Stimulated activated CD8-positive, alpha-beta memory T cell treated with anti-CD3 and anti-CD28 coated beads, Interleukin-2, amount 100 ng/mL, for 48 hours (primary cell): ENCODE measurements at places on chromosomes 12 and 14.

GRCh38 chr12:3110578-3110977 is 33.4 kb downstream of the TSPAN9 start:
- DNase-seq, result no peak

GRCh38 chr12:103833891-103834290 is 7.1 kb downstream of the NT5DC3 start:
- DNase-seq, result no peak

DNA sequence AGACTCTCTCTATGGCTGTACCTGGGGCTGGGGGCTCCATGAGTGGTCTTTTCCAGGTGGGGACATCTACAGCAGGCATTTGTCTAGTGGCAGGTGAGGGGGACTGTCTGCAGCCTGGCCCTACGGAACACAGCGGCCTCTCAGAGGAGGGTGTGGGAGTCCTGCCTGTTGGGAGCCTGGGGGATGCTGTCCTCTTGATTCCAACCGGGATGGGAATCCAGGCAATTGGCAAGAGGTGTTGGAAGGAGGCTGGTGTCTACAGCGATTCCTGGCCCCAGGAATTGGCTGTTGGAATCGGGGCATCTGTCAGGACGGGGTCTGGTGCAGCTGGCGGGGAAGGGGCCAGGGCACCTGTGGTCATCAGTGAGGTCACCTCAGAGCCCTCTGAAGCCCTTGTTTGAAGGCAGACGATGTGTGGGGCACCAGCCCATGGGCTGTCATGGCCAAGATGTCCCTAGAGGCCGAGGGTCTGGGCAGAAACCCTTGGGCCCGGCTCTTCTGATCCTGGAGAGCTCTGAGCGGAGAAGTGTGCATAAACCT is 386.3 kb downstream of the TMEM121 start:
- DNase-seq, result no peak

GRCh38 chr12:47717443-47718193 is 7.7 kb downstream of the ENDOU start:
- peak; percentile 28 for DNase-seq

DNA sequence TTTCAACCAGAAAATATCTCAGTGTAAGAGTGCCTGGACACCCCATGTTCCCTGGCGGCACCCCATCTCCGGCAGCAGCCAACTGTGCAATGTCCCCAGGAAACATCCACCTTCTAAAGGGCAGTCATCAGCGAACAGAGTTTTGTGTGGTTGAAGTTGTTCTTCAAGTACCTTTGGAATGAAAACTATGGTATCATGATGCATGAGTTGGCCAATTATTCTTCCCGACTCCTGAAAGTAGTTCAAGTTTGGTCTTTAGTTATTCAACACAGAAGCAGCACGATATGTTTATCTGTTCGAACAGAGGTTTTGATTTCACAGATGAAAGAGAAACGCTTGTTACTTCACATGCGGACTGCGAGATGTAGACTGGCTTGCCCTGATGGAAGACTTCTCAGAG is 21.1 kb upstream of the TTC7B start:
- no peak for DNase-seq

GRCh38 chr12:121767525-121768016 is 25.9 kb downstream of the RHOF start:
- no peak for DNase-seq

GRCh38 chr14:26820138-26820537 is 222.3 kb upstream of the NOVA1 start:
- DNase-seq, result no peak

- no peak for DNase-seq
Observed at GRCh38 chr14:34325493-34325892, 136.5 kb downstream of the SPTSSA start.

DNA sequence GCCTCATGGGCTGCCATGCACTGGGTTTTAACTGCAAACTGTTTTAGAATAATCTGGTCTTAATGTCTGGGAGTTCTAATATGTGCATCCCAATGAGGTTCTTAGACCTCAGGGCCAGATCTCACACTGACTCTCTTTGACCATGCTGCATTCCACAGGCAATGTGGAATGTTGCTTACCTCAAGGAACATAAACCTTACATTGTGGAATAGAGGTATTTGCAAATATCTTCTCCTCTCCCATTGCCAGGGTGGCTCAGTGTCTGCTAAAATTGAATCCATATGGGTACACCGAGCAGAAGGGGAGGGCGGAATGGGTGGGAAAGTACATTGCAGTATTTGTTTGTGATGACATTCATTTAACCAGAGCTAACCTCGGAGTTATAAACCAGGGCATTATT is 78.6 kb downstream of the CHST11 start:
- DNase-seq, result no peak

DNA sequence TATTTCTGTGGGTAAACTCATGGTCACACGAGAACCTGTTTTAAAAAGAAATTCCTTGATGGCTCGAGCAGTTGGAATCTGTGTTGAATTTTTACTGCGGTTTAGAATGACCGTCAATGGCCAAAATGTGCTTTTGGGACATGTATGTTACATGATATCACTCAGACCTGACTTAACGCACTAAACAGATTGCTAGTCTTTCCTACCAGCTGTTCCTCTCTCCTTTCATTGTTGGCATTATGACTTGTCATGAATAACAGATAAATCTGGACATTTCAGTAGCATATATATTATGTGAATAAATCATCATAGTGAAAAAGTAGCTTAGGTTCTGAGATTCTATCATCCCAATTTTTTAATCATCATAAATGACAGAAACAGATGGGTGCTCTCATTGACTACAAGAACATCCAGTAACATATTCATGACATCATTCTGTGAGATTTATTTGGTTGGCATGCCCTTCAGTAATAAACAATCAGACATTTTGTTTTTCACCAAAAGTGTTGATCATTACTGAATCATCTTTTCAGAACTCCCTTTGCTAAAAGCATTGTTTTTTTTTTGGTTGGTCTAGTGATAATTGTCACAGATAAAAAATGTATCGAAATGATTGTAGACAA is 57.9 kb upstream of the NAV3 start:
- DNase-seq, result no peak

DNA sequence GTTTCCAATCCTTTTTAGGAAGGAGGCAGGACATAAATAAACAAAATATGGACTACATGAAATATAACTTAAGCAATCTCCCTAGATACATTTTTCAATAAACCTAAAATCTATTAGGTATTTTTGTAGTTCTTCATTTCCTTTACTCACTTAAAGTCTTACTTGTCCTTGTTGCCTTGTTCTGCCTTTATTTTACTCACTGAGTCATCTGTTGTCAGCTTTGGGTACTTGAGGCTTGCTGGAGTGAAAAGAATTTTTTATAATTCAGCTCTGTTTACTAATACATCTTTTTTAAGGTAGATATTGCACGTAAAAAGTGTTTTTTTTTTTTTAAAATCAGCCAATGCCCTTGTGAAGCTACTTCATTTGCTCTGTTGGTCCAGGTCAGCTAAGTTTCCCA is 216.2 kb downstream of the PELI2 start:
- no peak for DNase-seq

DNA sequence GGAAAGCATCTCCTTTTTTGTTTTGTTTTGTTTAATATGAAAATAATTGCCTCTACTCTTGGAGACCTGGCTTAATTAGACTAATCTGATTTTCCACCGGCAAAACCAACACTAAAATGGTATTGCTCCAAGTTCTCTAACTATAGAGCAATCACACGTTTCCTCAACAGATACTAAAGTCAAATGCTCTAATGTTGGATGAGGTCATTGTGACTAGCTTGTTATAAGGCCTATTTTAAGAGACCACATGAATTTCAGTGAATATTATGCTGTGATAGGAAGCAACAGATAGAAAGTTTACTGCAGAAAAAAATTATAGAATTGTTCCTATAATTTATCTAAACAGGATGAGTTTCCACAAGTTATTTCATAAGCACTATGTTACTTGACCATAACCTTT is 3.3 kb upstream of the CCDC196 start:
- DNase-seq, result no peak

DNA sequence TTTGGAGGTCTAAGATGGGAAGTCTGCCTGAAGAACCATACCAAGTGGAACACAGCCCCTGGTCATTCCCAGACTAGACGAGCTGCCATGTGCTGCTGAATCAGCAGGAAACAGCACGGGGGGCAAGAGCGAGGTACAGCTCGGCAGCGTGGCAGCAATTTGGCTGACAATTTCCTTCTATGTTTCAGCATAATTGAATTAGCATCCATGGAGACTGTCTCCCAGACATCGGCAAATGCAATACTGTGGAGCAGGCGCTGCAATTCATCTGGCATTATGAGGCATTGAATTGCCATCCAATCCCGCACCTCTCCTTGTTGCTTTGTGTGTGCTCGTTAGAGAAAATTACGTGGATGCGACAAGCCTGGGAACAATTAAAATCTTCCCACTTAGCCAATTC is 46.0 kb upstream of the CCDC60 start:
- no peak for DNase-seq

DNA sequence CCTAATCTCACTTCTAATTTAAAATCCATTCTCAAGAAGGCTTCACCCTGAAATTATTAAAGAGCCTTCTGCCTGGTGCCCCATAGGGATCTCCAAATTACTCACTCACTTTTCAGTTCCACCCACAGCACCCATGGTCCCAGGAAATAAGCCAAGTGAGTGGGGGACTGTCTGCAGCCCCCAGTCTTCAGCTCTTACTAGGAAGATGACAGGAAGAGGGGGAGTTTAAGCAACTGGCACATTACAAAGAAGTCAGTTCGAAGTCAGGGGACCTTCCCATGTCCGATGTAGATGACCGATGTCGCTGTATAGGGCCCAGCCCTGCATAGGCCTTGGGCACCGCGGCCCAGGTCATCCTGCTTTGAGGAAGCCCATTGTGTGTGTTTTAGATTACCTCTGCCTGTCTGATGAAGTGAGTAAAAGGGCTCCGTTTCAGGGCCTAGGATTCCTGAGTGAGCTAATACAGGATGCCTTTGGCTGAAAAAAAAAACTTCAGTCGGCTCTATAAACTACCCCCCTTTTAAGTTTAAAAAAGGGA is 1.9 kb downstream of the ACTN1 start:
- peak; percentile 32 for DNase-seq

DNA sequence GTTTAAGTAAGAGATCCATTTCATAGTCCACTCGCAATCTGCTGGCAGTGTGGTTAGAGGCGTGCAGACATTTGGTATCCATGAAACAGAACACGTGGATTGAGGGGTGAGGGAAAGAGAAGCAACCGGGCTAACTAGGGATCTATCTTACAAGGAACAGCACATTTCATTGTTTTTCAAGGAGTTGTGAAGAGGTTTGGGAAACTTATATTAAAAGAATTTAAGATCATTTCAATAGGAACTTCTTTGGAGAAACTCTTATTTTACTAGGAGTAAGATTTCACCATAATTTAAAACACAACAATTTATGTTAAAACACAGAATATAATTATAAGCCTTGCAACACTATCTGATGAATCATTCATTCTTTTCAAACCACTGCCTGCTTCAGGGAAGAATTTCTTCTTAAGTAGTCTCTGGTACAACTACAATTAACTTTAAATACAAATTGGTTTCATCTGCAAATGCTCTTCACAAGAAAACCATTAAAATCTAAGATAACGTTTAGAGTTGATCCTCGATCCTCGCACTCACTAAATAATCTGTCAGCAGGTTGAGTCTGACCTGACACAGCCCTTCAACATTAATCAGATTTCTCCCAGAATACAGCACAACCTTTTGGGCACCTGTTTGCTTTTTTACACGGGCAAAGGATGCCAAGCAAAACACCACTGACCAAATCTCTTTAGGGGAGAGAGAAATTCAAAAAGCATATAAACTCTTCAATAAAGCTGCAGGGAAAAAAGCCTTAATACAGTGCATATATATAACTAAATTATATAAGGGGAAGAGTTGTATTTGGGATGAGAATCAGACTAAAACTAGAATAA is 27.3 kb downstream of the PPTC7 start:
- DNase-seq, result no peak

DNA sequence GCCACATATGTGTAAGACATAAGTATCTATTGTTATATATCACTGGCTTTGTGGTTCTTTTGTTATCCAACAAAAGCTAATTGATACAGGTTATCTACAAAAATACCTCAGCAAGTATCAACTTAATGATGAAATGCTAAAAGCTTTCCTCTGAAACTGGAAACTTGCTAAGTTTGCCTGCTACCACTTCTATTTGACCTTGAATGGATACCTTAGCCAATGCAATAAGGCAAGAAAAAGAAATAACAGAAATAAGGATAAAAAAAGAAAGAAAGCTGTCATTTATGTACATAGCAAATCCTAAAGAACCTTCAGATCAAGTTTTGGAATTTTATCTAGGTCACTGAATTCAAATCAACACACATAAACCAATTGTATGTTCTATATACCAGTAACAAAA is 35.5 kb upstream of the RASSF3 start:
- DNase-seq, result no peak

- no peak for DNase-seq
Observed at GRCh38 chr12:32296567-32296966, 102.8 kb upstream of the FGD4 start.

DNA sequence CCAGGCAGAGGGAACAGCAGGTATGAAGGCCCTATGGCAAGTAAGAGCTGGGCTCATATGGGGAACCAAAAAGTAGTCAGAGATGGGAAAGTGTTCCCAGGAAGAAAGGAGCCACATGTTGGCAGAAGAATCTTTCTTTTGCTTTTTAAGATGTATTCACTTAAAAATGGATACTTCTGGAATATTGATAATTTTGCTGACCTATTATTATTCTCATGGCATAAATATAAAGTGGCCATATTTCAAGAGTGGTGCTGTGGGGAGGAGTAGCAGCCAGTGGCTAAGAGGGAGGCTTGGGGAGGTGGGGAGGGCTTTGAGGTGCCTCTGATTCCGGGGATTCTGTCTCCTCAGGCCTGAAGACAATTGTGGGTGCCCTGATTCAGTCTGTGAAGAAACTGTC is 108.2 kb downstream of the SCN8A start:
- no peak for DNase-seq

- DNase-seq, result no peak
Observed at GRCh38 chr12:105812366-105812765, 326.4 kb downstream of the NUAK1 start.

DNA sequence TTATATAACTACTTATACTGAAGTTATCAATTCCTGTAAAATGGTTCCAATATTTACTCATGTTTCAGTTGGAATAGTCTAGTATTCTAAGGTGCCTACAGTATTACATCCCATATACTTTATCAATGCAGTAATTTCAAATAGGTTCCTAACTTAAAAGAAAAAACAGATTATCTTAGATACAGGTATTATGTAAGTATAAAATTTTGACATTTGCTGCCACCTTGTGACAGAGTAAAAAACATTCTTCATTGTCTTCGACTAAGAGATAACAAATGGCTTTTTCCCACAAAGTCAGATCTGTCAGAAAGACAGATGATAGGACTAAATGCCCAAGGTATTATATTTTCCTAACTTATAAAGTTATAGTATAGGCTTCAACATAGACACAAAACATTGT is 78.7 kb downstream of the TXNDC16 start:
- DNase-seq, result no peak

GRCh38 chr14:50059763-50060616 is 56.4 kb downstream of the VCPKMT start:
- DNase-seq, result no peak

- DNase-seq, result no peak
Observed at GRCh38 chr12:50351120-50352043, 45.0 kb downstream of the FAM186A start.

- no peak for DNase-seq
Observed at GRCh38 chr12:55034218-55034617, 14.4 kb downstream of the NEUROD4 start.
